ENCODE measurements at places on chromosomes 4 and X.

DNA sequence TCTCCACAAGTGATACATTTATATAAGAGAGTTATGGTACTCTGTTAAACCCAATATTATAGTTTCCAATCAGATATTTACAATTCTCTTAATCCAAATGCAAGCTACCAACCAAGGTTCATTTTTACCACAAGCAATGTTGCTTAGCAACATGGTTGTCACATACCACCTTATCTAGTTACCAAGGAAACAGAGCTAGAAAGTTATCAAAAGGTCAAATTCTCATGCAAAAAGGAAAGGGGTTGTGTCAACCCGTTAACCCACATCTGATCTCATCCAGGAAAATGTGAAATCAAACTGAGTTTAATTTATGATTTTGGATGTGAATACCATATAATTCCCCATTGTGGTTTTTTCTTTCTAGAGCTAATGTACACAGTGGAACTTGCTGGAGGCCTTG lies 274.1 kb upstream of the MAGEB2 start:
- DNase-seq, result no peak

GRCh38 chrX:13778916-13779315 lies 38.0 kb downstream of the GPM6B start:
- peak; percentile 5 for DNase-seq

GRCh38 chr4:85318415-85318814 lies 156.5 kb upstream of the ARHGAP24 start:
- no peak for DNase-seq

- peak; percentile 48 for DNase-seq
Observed at GRCh38 chr4:152115794-152116193, 355.0 kb upstream of the GATB start.

- DNase-seq, result no peak
Observed at GRCh38 chrX:10278716-10279115, 121.9 kb downstream of the CLCN4 start.

- no peak for DNase-seq
Observed at GRCh38 chr4:171602638-171603355, 210.4 kb upstream of the GALNTL6 start.

DNA sequence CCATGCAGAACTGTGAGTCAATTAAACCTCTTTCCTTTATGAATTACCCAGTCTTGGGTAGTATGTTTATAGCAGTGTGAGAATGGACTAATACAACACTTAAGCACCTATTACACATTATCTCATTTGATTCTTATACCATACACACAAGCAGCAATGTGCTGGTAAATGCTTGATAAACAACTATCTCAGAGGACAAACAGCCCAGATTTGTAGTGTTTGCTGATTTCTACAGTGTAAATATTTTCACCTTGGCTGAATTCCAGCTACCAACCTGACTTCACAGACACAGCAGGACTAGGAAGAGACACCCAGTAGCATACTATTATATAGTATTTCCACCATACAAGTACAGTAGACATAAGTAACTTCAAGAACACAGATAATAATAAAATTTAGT lies 406.5 kb upstream of the CNKSR2 start:
- DNase-seq, result no peak

DNA sequence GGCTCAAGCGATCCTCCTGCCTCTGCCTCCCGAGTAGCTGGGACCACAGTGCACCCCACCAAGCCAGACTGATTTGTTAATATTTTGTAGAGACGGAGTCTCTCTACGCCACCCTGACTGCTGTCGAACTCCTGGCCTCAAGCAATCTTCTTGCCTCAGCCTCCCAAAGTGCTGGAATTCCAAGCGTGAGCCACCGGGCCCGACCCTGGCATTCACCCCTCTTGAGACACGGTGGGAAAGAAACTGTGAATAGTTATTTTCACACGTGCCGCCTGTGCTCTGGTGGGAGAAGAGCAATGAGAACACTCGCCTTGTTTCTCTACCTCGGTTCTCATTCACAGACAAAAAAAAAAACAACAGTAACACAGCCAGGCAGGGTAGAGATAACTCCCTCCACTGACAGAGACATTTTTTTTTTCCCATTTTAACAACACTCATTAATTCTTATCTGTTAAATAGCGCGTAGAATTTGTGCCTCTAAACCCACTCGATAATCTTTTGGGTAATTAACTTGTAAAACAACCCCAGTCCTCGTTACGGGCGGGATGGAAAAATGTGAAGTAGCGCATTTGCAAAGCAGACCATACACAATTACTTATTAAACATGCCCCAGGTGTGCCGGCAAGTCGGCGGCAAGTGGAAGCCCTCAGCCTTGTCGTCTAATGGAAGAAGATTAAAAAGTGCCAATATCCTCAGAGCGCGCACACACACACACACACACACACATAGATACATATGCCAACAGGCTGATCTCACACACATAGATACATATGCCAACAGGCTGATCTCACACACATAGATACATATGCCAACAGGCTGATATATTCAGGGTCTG lies 103.3 kb downstream of the DHRSX start:
- DNase-seq, result no peak

DNA sequence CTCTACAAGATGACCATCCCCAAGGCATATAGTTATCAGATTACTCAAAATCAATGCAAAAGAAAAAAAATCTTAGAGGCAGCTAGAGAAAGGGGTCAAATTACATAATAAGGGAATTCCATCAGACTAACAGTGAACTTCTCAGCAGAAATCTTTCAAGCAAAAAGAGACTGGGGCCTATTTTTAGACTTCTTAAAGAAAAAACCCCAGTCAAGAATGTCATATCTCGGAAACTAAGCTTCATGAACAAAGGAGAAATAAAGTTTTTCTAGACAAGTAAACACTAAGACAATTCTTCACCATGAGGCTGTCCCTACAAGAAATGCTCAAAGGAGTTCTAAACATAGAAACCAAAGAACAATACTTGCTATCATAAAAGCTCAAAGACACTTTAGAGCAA lies 51.7 kb downstream of the RAB28 start:
- DNase-seq, result no peak

DNA sequence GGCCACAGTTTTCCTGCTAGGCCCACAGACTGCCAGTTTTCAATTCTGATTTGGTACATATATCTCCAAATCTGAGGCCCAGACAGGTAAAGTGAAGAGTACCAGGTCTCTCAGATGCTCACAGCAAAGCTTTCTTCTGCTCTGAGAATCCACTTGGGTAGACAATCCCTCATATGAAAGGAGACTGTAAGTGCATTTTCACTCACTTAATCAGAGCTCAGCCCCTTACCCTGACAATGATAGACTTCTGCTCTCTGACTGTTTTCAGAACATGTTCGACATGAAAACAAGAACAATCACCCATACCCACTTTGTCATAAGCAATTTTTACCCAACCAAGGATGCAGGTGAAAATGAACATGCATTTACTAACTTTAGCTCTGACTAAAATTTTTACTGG lies 7.1 kb downstream of the GPRIN3 start:
- DNase-seq, result no peak

DNA sequence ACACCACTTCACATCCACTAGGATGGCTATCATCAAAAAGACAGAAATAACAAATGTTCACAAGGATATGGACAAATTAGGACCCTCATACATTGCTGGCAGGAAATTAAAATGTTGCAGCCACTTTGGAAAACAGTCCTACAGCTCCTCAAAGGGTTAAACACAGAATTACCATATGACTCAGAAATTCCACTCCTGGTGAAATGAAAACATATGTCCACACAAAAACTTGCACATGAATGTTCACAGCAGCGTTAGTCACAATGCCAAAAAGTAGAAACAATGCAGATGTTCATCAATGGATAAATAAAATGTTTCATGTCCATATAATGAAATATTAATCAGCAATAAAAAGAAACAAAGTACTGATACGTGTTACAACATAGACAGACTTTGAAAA lies 15.1 kb downstream of the S100G start:
- no peak for DNase-seq

DNA sequence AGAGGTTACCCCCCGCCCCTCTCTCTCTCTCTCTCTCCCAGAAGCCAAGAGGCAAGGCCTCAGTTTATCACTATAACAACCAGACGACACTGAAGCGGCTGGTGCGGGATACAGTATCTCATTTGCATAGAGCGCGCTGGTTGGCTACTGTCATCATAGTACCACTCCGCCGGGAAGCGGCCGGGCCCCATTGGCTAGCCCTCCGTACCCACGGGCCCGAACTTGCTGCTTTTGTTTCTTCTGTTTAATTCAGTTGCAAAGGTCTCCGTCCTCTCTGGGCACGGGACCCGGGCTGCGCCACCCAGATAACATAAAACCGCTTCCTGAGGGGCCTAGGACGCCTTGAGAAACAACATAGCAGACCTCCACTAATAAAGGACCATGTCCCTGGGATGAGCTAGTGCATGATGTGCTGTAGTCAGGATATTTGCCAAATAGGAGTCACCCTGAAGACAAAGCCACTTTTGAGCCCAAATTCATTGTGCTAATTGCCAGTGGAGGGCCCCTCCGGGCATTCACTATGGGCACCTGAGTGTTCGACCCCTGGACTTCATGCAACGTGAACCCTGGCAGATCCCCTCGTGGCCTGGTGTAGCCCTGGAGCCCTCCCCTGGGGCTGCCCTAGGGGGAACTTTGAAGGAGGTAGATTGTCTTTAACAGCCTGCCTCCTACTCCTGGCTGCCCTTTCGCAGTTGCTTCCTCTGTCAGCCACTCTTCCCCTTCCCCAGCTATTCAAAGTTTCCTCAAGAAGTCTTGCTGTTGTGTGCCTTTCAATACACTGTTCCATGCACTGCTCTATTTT lies at the start of gene PCYT1B:
Gene PCYT1B (minus strand): TSS at position 91 of the 802 bp plus-strand sequence. CDS start 242 bp downstream, outside the sequence.
- DNase-seq, result peak; percentile 69

- DNase-seq, result no peak
Observed at GRCh38 chr4:39802005-39802404, 104.1 kb downstream of the UBE2K start.

DNA sequence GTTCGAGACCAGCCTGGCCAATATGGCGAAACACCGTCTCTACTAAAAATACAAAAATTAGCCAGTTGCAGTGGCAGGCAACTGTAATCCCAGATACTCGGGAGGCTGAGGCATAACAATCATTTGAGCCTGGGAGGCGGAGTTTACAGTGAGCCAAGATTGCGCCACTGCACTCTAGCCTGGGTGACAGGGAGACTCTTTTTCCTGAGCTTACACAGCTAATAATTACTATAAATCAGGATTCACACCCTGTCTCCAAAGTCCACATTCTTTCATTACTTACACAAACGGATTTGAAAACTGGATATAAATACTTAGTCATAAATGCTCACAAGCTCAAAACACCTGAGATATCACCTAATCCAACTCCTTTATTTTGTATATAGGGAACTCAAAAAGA lies 151.6 kb downstream of the LRBA start:
- DNase-seq, result no peak

DNA sequence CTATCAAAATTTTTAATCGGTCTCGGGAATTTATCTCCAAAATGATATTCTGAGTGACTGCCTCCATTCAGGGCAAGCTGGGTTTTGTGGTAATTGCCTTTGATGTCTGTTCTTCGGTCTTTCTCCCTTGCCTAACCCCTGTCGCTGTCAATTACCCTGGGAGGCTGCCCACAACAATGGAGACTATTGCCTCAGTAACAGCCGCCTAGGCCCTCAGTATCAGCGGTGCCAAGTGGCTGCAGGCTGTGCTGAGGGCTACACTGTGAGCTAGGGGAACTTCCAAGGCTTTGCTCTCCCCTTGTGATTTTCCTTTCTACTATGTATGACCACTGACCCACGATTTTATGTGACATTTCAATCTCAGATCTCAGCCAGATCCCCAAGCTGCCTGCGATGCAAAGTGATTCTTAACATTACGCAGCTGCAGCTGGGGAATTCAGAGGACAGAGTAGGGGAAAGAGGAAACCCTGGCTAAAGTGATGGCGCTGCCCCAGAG lies 36.3 kb upstream of the REST start:
- no peak for DNase-seq

GRCh38 chr4:1547856-1548826 lies 136.0 kb downstream of the FAM53A start:
- no peak for DNase-seq

GRCh38 chrX:108573136-108573535 lies 133.5 kb downstream of the COL4A5 start:
- no peak for DNase-seq

DNA sequence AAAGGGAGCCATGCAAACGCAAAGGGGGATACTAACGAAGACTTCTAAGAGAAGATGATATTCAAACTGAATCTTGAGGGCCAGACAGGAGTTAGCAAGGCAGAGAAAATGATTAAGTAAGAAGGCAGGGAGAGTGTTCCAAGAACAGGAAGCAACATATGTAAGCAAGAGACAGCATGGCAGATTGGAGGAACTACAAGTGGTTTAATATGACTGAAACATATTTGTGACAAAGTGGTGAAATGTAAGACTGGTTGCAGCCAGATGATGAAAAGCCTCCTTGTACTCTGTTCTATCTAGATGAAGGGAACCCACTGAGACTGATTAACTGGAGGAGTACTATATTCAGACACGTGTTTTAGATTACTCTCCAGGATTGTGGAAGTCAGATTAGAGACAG lies 116.6 kb upstream of the DIAPH2 start:
- DNase-seq, result no peak

- peak; percentile 77 for DNase-seq
Observed at GRCh38 chr4:100095729-100096595, 94.3 kb downstream of the DDIT4L start.

All from activated CD4-positive, alpha-beta T cell treated with anti-CD3 and anti-CD28 coated beads for 48 hours (primary cell).